IMR-90 (cell line): ENCODE measurements at places on chromosomes 6 and 20. TPM values are rescaled to one million over a fixed set of nuclear protein-coding genes. Genes with fewer than 3 reads are reported as not detected.

The WFDC5 gene
- total RNA-seq = not detected in 2 replicates

The CALHM4 gene
- not detected in 2 replicates for total RNA-seq

The POLR1C gene
- total RNA-seq = 69.4 and 72.6 TPM in 2 replicates

The C6orf15 gene
- not detected in 2 replicates for total RNA-seq

The RGS17 gene
- total RNA-seq = 1.4 and 1.7 TPM in 2 replicates

The CYP39A1 gene
- total RNA-seq = under 0.01 TPM in 1 of 2 replicates, not detected in the other

The SRF gene
- total RNA-seq = 20.6 TPM in 2 replicates

The KCNS1 gene
- total RNA-seq = 0.54 and 0.56 TPM in 2 replicates

The C20orf204 gene
- total RNA-seq = 0.18 and 0.28 TPM in 2 replicates

The NMBR gene
- total RNA-seq = not detected in 2 replicates

The CST2 gene
- not detected in 2 replicates for total RNA-seq

The APMAP gene
- total RNA-seq = 67.2 TPM in 2 replicates

The SYCP2L gene
- not detected in 2 replicates for total RNA-seq

The TJAP1 gene
- total RNA-seq = 12.2 and 12.5 TPM in 2 replicates

The DCDC2 gene
- total RNA-seq = not detected in 2 replicates

The OR2B6 gene
- not detected in 2 replicates for total RNA-seq

The ENPP5 gene
- total RNA-seq = under 0.01 TPM in 1 of 2 replicates, not detected in the other

The LY6G6C gene
- not detected in 2 replicates for total RNA-seq

The ADTRP gene
- total RNA-seq = 0.72 and 0.83 TPM in 2 replicates
